ENCODE measurements at places on chromosomes 6 and 20. TPM values are rescaled to one million over a fixed set of nuclear protein-coding genes. Genes with fewer than 3 reads are reported as not detected.

GRCh38 chr6:40914005-40914404 lies 125.0 kb downstream of the UNC5CL start:
- DNase-seq = no peak

- DNase-seq = no peak
These were observed 296.8 kb downstream of the TENT5A start for GRCh38 chr6:81455641-81456040.

GRCh38 chr20:37986873-37987601 lies 46.2 kb downstream of the TTI1 start:
- peak; percentile 75 for DNase-seq

- DNase-seq = no peak
These were observed 304.6 kb upstream of the ZFP64 start for GRCh38 chr20:52496191-52496590.

DNA sequence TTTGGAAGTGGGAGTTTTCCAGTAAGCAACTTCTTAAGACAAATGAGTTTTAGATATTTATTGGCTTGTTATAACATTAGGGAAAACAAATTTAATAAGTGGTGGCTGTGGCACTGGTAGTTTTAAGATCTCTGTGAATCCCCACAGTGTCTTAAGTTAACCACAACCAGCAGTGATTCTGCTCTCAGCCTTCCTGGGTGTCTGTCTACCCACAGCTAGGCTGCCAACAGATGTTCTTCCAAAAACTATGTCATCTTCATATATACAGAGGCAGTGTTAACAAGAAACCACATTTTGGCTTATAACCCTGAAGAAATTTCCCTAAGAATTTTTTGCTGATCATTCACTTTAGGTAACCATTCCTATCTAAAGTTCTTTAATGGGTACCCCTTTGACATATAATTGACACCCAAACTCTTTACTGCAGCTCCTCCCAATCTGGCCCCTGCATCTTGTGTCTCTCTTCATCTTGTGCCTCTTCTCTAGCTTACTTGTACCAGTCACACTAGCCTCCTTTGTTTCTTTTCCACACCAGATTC lies 52.7 kb downstream of the TOP1 start:
- no peak for DNase-seq

GRCh38 chr6:43860285-43860684 lies 90.3 kb downstream of the VEGFA start:
- DNase-seq = peak; percentile 18

DNA sequence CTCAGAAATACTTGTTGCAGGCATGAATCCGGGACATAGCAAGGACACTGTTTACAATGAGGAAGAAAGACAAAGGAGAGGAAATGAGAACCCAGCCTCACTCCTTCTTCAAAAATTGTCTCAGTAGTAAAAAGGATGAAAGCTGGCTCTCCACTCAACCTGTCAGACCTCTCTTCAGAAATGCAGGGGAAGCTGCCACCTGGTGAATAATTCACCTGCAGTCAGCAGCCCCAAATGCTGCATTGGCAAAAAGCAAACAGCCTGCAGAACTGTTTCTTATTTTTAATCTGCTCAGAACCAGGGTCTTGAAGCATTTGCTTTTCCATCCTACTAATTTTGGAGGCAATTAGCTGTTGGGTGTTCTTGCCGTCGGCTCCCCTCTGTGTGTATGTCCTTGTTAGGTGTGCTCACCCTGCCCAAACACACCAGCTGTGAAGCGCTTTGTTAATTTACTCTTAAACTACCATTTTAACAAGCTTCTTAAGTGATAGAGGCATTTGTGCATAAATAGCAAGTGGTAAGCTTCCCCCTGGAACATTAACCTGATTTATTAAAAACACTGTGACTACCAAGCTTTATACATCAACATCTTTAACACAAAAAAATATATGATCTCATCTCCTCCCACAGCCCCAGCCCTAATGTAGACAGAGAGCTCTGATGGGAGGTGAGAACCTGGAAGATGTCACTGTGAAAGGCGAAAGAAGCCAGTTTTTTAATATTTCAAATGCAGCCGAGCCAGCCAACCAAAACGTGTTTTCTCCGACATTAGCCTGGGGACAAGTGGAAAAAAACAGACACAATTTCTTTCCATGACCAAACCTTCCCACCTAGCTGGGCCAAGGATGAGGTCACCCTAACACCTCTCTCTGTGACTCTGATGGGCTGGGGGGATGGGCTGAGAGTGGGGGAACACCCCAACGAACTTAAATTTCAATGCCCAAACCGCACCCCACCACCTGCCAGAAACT lies 451.0 kb upstream of the SULF2 start:
- no peak for DNase-seq

The SLC2A10 gene
- total RNA-seq = 5.6 TPM

The GNAS-AS1 gene
- total RNA-seq = 0.37 TPM

The AKAP12 gene
- total RNA-seq = 60.1 TPM

The HLA-DQA2 gene
- total RNA-seq = 3.5 TPM

The FOXF2 gene
- 0.29 TPM for total RNA-seq
